ENCODE measurements at places on chromosomes 11 and 22.

DNA sequence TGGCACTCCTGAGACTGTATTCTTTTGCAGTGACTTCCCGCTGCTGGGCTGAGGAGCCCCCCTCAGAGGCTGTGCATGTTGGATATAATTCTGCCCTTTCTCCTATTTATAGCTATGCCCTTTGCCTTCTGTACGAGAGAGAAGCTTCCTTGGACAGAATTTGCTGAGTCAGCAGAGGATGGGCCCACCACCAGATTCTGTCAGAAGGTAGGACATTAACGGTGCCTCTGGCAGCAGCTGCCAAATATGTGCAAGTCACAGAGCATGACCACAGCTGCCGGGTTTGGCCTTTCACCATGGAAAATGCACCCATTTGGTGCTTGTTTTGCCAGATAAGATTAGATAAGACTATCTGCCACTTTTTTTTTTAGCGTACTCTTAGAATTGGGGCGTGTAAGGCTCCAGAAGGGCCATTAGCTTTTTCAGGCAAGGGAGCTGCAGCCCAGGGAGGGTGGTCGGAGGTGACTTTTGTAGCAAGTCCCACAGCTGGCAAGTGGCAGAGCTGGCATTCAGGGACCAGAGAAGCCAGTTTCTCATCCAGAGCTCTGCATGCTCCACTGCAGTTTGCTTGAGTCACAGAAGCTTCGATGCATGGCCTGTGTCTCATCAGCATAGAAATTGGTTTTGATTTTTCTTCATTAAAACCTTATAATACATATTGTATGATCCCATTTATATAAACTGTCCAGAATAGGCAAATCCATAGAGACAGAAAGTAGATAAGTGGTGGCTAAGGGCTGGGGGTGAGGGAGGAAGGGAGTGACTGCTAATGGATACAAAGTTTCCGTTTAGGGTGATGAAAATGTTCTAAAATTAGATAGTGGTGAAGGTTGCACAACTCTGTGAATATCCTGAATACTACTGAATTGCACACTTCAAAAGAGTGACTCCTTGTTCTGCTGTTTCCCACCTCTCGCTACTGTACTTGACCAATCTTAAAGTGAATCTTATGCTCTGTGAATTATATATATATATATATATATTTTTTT is 15.8 kb downstream of the UPB1 start:
- no peak for DNase-seq

GRCh38 chr22:42803389-42803788 is 53.7 kb downstream of the ARFGAP3 start:
- DNase-seq: no peak

- DNase-seq: no peak
These were observed 51.1 kb upstream of the MUC15 start for GRCh38 chr11:26623076-26623659.

- DNase-seq: no peak
These were observed 31.5 kb downstream of the IFT27 start for GRCh38 chr22:36744413-36744765.

GRCh38 chr11:69439127-69439526 is 42.3 kb upstream of the LINC01488 start:
- no peak for DNase-seq

DNA sequence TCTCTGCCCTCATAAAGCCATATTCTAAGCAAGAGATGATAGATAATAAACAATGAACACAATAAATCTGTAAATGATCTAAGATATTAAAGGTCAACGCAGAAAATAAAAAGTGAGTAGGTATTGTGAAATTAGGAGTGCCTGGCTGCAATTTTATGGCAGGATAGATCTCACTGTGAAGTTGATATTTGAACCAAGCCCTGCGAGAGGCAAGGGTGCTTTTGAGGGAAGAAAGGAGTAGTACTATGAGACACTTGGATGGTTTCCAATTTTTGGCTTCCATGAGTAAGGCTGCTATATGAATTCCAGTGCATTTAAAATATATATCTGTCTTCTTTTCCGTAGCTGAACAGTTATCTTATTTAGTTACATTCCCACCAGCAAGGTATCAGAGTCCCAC is 720.0 kb upstream of the CNTN5 start:
- DNase-seq: no peak

DNA sequence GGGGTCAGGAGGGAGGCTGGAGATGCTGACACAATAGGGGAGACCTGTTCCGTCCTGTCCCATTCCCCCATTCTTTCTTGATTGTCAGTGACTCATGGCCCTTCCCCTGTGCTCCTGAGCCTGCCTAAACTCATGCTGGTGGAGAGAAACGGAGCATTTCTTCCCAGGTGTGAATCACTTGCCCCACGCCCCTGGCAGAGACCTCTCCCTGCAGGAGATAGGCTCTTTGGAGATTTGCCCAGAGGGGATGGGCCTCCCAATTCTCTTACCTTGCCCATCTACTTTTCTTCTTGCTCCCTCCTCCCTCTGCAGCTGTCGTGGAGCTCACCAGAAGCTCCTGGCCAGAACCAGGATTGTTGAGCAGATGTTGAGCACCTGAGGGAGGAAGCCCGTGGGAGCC is 121.9 kb upstream of the OR9Q1 start:
- peak; percentile 54 for DNase-seq

DNA sequence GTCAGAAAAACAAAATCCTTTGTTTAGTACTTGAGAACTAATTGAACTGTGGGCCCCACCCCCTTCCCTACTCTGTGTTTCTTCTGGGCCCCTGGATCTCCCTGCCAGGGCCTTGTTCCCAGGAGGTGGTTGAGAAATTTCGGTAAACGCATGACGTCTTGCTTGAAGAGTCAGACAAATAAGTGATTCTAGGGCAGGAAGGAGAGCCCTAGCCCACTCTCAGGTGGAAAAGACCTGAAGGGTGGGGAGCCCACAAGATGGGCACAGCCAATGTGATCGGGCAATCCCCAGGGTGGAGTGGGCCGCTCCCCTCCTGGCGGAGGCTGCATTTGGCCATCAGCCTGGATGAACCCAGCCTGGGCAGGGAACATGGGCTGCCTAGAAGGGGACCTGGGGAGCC is 16.8 kb upstream of the P2RY2 start:
- DNase-seq: peak; percentile 43

- DNase-seq: no peak
These were observed 42.4 kb upstream of the API5 start for GRCh38 chr11:43269254-43269918.

GRCh38 chr22:37896939-37897338 is 9.2 kb upstream of the MICALL1 start:
- no peak for DNase-seq

DNA sequence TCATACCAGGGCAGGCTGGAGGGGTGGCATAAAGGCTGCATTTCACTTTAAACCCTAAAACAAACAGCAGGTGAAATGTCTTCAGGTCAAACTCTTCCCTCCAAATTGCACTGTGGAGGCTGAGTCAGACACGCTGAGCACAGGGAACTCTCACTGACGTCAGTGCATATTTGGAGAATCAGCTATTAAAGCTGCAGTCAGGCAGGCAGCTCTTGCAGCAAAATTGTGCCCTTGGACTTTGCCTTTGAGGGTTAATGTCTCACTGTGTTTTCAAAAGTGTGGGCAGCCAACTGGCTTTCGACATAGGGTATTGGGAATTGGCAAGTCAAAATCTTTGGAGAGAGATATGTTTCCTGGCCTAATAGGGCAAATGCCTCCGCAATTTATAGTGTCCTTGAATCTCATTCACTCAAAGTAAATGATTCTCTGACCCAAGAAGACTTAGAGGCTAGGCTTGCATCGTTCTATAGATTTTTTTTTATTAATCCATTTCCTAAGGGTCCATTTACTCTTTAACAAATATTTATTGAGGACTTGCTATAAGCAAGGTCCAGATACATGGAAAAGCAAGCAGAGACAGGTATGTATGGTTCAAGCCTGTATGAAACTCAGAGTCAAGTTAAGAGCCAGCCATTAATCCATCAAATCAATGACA is 27.7 kb upstream of the SMCO4 start:
- peak; percentile 77 for DNase-seq

GRCh38 chr11:115576606-115577380 is 72.6 kb upstream of the CADM1 start:
- DNase-seq: peak; percentile 69

DNA sequence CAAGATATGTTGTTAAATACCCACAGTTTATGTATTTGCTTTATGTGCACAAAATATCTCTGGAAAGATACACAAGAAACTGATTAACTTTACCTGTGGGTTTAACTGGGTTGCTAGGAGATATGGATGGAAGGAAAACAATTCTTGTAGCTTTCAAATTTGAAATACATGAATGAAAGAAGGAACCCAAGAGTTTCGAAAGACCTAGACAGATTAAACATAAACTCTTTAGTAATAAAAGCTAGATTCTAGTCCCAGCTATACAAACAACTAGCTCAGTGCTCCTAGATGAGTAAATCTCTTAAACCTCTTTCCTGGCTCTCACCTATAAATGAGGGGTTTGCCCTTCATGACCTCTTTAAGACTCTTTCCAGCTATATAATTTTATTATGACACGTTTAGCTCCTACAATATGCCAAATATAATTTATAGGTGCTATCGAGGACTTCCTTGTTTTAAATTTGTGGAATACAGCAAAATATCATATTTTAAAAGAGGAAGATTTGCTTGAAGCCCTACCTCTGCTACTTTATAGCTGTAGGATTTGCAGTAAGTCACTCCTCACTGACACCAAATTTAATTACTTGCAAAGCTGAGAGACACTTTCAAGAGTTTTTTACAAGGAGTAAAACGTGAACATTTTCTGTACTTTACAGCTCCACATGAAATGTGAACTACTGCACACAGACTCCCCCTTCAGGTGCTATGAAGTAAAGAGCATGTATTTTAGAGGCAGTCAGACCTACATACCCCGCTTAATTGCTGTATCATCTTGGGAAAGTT is 50.7 kb downstream of the RRAS2 start:
- no peak for DNase-seq

DNA sequence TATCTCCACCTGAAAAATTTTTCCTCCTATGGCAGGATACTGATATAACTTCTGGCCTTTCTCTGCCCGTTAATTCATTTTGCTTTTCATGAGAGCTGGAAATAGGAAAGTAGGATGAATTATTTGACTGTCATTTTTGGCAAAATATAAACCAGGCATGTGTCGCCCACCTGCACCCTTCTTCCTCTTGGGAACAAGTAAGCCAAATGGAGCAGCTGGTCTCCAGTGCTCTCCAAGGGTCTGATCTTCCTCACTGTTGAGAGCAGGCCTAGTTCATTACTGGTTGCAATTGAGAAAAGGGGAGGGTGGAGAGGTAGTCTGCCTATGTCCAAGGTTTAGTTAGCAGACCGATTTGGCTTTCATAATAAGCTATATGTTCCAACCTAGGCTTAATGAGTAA is 582.2 kb downstream of the DLG2 start:
- no peak for DNase-seq

DNA sequence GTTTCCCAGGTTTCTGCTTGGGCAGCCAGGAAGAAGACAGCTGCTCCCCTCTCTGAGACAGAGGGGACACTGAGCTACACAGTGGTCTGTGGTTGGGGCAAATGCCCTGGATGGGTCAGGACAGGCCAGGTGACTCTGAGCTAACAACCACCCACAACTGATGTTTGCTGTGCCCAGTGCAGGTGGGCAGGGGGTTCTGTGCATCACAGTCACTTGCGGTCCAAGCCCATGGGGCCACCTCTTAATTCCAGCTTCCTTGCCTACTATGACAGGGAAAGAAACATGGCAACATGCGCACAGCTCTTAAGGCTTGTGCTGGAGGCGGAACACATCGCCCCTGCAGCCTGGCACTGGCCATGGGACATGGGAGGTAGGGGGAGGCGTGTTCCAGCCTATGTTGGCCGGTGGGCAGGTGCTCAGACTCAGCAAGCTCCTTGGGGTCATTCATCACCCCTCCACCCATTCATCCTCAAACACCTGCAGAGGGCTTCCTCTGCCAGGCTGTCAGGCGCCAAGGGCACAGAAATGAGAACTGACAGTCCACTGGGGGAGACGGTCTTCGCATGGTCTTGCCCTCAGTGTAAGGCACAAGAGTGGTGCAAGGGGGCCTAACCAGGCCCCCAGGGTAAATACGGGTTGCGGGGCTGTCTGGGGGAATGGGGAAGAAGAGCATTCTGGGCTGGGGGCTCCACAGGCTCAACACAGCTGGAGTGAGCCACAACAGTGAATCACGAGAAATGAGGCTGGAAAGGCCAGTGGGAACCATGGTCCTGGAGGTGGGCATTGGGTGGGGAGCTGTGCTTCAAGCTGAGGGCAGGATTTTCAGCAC is 55.6 kb downstream of the ARFGAP3 start:
- no peak for DNase-seq

GRCh38 chr22:37255558-37256006 is 11.5 kb upstream of the RAC2 start:
- no peak for DNase-seq

DNA sequence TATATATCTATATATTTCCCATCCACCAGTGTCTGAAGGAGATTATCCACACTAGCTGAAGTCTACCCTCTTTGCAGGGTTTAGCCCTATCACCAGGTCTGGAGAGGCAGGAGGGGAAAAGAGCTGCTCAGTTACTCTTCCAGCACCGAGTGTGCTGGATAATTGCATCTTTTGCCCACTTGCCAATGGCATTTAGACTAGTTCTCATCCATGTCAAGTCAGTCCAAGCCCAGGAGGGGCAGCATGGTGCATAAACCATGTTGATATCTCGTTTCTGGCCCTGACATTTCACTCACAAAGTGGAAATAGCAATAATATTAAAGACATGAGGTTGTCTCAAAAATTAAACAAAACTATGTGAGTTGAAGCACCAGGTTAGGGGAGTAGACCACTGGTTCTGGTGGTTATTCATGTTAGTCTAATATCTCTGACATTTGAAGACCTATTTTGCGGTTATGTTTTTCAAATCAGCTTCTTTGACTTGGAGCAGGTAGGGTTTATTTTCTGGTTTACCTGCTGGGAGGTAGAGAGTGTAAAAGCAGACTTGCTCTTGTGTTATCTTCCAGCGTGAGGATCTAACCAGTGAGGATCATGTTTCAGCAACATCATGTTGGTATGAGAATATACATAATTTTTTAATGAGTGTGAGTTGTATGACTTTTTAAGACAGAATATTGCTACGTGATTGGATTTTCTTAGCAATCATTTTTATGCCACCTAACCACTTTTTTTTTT is 273.2 kb upstream of the KIRREL3 start:
- DNase-seq: no peak

DNA sequence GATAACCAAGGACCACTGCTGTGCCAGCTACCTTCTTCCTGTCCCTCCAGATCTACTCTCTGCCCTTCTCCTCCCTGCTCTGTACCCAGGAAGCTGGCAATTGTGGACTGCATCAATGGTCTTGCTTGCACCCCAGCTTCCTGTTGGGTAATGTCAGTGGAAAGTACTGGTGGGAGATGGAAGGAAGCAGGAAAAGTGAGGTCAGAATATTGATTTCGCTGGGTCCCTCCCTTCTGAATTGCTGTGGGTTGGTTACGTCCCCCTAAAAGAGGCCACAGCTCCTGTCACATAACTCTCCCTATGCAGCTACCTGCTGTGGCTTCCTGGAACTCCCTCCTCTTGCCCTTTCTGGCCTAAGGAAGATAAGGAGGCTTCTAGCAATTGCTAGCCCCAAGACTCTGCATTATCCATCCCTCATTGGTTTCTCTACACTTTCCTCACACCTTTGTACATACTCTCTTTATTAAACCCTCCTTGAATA is 81.2 kb downstream of the RASSF10 start:
- peak; percentile 29 for DNase-seq

DNA sequence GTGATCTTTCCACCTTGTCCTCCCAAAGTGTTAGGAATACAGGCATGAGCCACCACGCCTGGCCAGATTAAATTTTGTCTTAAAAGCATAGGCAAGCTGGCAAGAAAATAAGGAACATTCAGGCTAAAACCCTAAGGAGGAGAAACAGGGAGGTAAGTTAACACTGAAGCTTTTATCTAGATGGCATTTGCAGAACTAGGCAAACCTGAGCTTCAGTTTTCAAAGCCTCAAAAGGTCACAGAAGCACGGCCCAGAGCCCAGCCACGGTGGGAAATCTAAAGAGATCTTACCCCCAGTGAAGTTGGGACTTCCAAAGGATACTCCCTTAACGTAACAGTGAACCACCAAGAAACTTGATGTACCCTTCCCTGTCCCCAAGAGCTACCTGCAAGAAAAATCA is 28.4 kb downstream of the PC start:
- DNase-seq: no peak
